Tongue (tissue), 3 donors: ENCODE measurements at places on chromosomes 2 and 18. TPM values are rescaled to one million over a fixed set of nuclear protein-coding genes. Genes with fewer than 3 reads are reported as not detected.

GRCh38 chr2:27887830-27888229 is 2.4 kb downstream of the RBKS start:
- DNase-seq: no peak

SLC30A3 gene
- not detected for total RNA-seq

DNA sequence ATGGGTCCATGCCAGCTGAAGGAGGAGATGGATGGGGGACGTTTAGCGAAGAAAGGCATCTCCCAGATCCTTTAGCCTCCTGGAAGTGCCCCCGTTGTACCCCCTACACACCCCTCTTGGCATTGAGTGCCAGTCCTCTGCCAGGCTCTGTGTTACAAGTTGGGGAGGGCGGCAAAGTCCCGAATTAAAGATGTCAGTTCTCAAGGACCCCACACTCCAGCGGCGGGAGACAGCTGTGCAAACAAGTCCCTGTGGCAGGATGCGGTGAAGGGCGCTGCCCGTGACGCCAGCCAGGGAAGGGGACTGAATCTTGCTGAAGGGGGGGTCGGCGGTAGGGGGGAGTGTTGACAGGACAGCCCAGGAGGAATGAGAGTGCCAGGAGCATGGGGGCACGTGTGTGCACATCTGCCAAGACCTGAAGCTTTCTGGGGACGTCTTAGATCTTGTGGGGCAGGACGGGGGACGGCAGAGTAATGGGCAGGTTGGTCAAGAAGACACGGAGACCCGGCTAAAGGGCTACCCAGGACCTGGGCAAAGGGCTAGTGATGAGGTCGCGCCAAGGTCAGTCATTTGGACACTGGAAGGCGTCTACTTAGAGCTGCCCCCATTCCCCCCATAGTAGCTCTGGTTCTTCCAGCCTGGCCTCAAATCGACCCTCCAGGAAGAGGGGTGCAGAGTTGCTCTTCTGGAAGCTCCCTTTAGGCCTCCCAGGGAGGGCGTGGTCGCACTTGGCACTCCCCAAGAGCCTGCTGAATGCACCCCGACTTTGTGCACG is 2.8 kb upstream of the CTDSP1 start:
- peak; percentile 89 for DNase-seq

- peak; percentile 16 for DNase-seq
Measured at GRCh38 chr18:41096504-41096903, 858.5 kb upstream of the PIK3C3 start.

- DNase-seq: peak; percentile 43
Measured at GRCh38 chr2:170122883-170123547, 54.9 kb upstream of the MYO3B start.

DNA sequence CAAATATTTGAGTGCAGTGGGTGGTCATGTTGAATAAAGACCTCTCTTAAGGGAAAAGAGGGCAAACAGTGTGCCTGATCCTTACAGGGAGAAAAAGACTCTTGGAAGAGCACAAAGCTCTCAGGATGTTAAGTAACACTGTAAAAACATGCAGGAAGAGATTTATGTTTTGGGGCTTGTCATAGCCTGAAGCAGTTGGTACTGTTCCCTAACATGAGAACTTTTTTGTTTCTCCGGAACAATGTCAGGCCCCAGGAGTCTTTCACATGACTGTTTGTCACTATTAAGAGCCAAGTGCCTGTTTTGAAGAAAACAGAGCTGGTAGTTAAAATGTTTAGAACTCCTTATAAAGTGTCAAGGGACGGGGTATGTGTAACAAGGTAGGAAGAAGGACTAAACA is 83.7 kb upstream of the B3GNT2 start:
- DNase-seq: peak; percentile 7

DNA sequence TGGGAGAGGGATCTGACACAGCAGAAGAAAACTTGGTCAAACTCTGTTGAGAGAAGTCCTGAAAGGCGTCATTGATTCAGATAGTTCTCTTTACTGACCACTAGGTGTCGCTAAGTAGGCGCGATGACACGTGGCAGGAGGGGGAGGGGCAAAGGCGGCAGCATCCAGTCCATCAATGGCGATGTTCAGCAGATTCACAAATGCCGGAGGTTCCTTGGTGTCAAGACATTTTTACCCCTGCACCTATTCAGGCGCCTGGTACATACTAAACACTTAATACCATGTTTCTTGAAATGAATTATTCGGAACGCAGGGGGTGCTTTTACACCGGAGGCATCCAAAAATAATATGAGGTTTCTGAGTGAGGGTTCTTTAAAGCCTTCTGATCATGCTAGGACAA is 3.0 kb upstream of the PLEK start:
- DNase-seq: peak; percentile 68

GRCh38 chr2:74095632-74096031 is 52.1 kb downstream of the BOLA3 start:
- DNase-seq: no peak

DNA sequence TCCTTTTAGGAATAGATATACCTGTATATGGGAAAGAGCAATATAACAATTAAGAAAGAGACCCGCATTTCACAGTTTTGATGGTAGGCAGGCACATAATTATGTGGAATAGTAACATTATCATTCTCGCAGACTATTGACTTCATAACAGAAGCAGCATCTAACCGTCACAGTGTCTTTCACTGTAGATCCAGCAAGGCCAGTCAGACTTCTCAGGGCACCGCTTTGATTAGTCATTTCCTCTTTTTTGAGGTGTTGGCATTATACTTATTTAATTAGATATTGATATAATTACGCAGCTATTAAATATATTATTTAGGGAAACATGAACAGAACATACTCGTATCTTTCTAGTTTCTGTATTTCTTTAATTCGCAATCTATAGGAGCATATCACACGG is 176.4 kb downstream of the NAPG start:
- DNase-seq: no peak

GCKR gene
- not detected for total RNA-seq

GRCh38 chr2:206392118-206392517 is 51.2 kb upstream of the ADAM23 start:
- peak; percentile 11 for DNase-seq

DNA sequence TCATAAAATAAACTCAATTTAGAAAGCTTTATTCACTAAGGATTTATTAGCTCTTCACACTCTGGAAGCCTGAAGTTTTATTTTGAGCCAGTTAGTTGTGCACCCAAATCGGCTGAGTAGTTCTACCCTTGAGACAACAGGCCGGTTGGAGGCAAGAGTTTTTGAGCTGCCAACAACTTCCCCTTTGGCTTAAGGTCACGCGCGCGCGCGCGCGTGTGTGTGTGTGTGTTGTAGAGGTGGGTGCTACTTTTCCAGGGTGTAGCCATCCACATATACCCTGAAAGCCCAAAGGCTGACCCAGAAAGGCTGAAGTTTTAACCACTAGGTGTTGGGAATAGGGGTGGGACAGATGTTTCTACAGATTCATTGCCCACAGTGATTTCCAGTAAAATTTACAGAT is 150.2 kb upstream of the LHCGR start:
- DNase-seq: no peak

TTL gene
- 26.4 TPM for total RNA-seq

PCARE gene
- 3.3 TPM for total RNA-seq

GRCh38 chr2:119338272-119338671 is 28.4 kb downstream of the C2orf76 start:
- DNase-seq: no peak

DNA sequence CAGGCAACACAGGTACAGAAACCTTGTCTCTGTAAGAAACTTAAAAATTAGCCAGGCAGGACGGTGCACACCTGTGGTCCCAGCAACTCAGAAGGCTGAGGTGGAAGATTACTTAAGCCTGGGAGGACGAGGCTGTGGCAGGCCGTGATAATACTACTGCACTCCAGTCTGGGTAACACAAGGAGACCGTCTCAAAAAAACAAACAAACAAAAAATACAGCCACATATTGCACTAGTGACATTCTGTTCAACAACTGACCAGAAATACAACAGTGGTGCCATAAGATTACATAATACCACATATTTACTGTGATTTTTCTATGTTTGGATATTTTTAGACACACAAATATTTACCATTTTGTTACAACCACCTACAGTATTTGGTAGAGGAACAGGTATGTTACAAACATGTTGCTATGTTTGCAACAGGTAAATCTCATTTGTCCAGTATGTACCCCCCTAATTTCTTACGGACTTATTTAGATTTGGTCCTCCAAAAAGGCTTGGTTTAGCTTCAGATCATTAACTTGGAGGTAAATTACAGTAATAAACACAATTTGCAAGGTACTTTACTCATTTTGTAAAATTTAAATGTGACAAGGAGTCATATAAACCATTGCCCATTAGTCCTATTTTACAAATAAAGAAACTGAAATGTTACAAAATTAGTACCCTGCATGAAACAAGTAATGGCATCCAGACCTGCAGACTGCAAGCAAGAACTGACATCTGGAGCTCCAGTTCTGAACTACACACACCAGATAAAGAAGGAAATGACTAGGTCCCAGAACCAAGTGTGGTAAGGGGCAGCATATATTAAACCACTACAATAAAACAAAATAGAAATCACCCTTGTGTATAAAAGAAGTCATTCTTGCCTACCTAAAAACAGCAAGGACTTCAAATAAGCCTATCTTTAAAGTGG is 36.8 kb downstream of the TRIP12 start:
- DNase-seq: no peak

- DNase-seq: peak; percentile 27
Measured at GRCh38 chr2:191942090-191942738, 95.3 kb upstream of the CAVIN2 start.

GRCh38 chr18:22257022-22257543 is 87.7 kb downstream of the GATA6 start:
- no peak for DNase-seq

GRCh38 chr2:180443888-180444287 is 436.8 kb upstream of the CWC22 start:
- DNase-seq: no peak

- no peak for DNase-seq
Measured at GRCh38 chr2:213834746-213835145, 550.5 kb downstream of the SPAG16 start.
